ENCODE measurements at places on chromosomes 12 and 14.

- no peak for DNase-seq
Observed at GRCh38 chr12:627863-628741, 35.1 kb downstream of the NINJ2 start.

DNA sequence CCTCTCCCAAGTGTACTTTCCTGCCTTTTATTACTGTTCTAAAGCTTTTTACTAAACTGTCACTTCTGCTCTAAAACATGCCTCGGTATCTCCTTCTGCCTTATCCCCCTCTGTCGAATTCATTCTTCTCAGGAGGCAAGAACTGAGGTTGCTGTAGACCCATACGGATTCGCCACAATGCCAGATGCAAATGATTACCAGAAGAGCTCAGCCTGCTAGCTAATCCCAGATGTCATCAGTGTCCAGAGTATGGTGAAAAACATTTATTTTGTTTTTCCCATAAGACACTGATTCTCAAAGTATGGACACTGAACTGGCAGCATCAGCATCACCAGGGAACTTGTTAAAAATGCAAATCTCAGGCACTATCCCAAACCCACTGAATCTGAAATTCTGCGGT, 359.3 kb downstream of the TMTC2 start:
- no peak for DNase-seq

- peak; percentile 64 for DNase-seq
Observed at GRCh38 chr12:120640861-120641833, 721 bp downstream of the CABP1 start.

- no peak for DNase-seq
Observed at GRCh38 chr12:113006641-113007040, 28.3 kb downstream of the OAS2 start.

DNA sequence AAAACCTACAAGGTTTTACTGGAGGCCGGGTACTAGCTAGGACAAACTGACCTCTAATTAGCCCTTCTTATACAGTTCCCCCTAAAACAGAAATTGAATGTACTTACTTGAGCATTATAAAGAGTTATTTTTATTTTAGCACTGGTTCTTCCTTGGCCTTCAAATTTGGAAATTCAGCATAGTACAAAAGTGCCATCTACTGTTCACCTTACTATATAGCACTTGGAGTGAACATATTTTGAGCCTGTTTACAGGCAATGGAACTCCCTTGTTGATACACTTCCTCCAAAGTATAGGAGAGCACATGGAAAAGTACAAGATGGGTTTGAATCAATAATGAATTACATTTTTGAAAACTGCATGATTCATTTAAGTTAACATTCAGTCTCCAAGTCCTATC, 3.9 kb upstream of the POC1B start:
- no peak for DNase-seq

DNA sequence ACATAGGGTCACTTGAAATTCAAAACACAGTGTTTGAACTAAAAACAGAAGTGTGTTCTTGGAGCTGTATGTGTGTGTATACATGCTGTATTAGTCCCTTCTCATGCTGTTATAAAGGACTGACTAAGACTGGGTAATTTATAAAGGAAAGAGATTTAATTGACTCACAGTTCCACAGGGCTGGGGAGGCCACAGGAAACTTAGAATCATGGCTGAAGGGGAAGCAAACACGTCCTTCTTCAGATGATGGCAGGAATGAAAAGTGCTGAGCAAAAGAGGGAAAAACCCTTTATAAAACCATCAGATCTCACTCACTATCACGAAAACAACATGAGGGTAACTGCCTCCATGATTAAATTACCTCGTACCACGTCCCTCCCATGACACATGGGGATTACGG, 224.1 kb downstream of the BCAT1 start:
- peak; percentile 30 for DNase-seq

DNA sequence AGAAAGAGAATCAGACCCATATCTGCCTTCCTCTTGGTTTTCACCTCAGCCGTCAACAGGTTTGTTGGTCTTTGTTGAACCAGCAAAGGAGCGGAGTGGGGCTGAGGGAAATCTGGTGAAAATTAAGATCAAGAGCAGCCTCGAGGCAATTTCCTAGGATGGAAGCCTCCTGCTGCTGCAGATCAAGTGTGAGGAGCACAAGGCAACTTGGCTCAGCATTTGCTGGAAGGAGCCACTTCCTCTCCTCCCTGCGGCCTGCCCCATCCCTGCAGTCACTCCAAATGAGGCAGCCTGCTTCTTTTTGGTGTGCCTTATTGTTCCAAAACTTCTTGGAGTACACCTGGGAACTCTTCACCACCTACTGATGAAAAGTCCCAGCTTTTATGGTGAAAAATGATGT, 4.9 kb downstream of the TC2N start:
- DNase-seq, result no peak

GRCh38 chr12:125187780-125188741, 122.8 kb downstream of the AACS start:
- DNase-seq, result no peak

DNA sequence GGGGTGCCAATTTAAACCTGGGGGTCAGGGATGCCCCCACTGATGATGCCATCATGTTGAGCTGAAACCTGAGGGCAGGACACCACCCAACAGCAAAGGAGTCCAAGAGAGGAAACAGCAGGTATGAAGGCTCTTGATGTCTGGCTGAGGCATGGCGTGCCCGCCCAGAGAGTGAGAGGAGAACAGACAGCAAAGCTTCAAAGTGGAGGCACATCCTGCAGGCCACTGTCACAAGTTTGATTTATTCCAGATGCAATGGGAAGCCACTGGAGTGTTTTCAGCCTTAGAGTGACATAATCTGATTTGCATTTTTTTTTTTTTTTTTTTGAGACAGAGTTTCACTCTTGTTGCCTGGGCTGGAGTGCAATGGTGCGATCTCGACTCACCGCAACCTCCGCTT, 34.8 kb downstream of the IRF2BPL start:
- no peak for DNase-seq

DNA sequence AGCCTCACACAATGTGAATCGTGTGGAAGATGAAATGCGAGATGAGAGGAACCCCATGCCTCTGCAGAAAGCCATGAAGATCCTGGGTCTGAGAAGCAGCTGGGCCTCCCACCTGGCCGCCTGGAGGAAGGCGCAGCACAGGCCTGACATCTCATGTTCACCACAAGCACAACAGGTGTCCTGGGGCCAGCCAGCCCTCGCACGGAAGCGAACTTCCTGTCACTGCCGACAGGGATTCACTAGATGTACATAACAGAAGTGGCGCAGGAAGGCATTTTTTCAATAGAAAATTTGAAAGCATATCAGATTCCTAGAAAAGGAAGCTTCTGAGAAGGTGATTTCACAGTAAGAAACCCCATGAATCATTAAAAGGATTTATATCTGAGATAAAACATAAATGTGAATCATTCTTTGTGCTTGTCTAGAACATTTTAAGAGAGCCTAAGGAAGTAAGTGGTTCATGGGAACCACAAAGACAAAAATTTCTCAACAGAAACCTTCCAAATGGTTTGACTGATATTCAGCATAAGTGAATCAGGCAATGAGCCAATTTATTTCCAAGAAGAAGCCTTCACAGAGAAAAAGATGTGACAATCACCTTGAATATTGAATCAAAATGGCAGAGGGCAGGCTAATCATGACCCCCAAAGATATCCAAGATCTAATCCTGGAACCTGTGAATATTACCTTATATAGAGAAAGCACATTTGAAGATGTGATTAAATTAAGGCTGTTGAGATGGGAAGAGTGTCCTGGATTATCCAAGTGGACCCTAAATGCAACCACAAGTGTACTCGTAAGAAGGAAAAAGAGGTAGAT, 311.9 kb downstream of the DUSP6 start:
- DNase-seq, result peak; percentile 90

- DNase-seq, result no peak
Observed at GRCh38 chr14:36511981-36512584, 7.9 kb downstream of the NKX2-1 start.

GRCh38 chr12:132178316-132178715, 34.1 kb downstream of the NOC4L start:
- no peak for DNase-seq

GRCh38 chr14:53515276-53515675, 362.2 kb upstream of the DDHD1 start:
- DNase-seq, result no peak

GRCh38 chr14:93084866-93085857, 30.6 kb downstream of the ITPK1 start:
- no peak for DNase-seq

- no peak for DNase-seq
Observed at GRCh38 chr12:6347367-6348338, 5.8 kb upstream of the TNFRSF1A start.

DNA sequence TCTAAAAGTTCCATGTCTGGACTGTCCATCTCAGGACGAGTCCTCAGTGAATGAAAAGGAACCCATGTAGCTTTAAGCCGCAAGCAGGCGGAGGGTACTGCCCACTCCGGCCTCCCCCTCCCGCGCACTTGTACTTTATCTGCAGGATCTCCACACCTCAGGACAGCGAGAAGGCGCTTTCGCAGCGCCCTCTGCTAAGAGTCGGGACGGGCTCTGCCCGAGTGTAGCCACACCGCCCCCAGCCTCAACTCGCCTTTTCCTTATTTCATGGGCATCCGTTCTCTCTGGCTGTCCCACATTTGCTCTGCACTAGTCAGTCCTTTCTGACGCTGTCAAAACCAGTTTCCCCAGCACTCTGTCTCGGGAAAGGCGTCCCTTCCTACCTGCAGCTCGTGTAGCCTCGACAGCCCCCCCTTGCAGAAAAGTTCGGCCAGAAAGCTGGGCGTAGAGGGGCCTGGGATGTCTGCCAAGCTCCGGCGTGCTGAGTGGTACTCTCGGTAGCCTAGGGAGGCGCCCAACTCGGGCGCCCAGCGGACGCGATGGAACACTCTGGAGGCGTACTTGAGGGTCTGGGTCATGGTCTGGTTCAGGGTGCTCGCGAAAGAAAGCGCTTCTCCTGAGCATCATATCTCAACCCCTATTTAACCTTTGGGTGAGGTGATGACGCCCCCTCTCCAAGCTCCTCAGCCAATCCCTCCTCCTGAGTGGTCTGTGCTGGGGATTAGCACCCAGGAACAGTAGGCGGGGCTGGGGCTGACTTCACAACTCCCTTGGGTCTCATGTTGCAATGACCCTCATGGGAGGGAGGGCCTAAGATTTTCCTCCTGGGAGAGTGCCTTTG, at the start of gene CYP27B1:
Gene CYP27B1, minus strand, starts transcription at position 615 of the 841 bp plus-strand sequence. Its CDS starts 37 bp downstream, at position 578.
- DNase-seq, result peak; percentile 42

DNA sequence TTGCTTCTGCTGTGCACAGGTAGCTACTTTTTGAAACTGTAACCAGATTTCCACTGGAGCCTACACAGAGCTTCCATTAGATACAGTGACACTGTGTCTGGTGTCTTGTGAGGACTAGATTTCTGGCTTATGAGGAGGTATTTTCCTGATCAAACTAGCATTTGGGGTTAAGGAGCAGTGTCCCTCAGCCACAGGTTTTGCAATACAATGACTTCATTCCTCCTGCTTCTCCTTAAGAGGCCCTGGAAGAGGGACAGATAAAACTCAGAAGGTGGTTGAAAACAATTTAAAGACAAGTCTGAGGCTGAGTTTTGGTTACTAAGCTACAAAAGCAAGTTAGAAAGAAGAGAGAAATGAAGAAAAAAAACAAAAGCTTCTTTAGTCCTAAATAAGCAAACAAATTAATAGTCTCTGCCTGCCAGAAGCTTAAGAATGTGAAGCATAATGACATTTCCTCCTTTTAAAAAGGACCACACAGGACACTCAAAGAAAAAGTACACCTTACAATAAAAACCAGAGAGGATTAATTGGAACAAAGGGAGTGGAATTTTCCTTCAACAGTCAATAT, 53.0 kb downstream of the PKP2 start:
- DNase-seq, result no peak

GRCh38 chr12:56197921-56198635, 8.8 kb upstream of the SMARCC2 start:
- no peak for DNase-seq

- DNase-seq, result no peak
Observed at GRCh38 chr12:9077152-9078031, 38.3 kb downstream of the A2M start.

DNA sequence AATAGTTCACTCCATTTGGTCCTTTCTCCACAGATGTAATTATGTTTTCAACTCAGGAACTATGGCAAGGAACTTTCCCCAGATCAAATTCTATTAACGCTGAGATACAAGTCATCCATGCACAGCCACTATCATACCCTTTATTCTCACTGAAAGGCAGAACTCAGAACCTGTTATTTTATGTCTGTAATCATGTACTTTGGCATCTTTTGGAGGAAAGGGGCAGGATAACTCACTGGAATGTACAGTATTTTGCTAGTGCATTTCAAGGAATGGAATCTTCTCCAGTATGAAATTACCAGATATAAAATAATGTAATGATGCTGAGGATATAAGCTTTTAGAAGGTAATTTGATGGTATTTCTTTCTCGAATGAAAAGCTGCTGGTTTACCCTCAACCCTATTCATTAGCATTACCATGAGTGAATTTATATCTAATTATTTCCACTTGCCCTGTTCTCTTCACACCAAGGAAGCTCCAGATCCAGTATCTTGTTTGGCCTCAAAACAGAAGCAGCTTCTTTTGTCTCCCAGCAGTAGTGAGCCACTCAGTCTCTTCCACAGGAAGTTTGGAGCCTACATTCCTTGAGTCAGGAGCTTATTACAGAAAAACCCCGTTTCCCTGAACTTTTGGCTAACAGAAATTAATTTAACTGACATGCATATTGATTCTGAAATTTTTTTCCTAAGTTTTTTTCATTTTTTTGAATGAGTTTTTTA, 10.0 kb upstream of the AMHR2 start:
- DNase-seq, result no peak

DNA sequence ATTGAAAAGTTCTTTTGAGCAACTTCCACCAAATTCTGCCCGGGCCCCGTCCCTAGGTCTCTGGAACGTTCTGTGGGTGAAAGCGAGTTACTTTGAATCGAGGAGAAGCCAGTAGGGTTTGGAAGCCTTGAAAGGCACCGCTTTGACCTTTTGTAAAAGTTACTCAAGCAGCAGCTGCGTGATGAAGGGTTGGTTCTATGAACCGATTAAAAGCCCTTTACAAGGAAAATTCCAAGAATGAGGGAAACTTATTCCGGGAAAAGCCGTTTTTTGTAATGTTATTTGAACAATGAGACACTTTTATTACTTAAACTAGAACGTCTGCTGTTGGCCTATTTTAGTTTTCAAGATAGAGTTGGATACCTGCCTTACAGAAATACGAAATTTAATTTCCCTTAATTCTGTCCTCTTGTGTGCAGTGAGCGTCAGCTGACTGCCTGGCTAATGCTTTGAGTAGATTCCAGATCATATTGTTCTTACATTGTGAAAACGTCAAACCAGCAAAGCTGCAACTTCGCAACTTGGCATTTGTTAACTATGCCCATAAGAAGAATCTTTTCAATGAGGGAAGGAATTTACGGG, 906 bp downstream of the LARP4 start:
- peak; percentile 13 for DNase-seq

GRCh38 chr14:55803873-55804553, 224.0 kb downstream of the KTN1 start:
- DNase-seq, result no peak

GRCh38 chr14:84225268-84225667, 1304.7 kb upstream of the FLRT2 start:
- DNase-seq, result no peak

Measured in stimulated activated CD4-positive, alpha-beta T cell treated with anti-CD3 and anti-CD28 coated beads, Interleukin-15, amount 100 ng/mL, for 24 hours (primary cell).